ENCODE measurements at places on chromosomes 16 and 17.

GRCh38 chr17:45003877-45004276 lies 35.8 kb upstream of the C1QL1 start:
- no peak for DNase-seq

DNA sequence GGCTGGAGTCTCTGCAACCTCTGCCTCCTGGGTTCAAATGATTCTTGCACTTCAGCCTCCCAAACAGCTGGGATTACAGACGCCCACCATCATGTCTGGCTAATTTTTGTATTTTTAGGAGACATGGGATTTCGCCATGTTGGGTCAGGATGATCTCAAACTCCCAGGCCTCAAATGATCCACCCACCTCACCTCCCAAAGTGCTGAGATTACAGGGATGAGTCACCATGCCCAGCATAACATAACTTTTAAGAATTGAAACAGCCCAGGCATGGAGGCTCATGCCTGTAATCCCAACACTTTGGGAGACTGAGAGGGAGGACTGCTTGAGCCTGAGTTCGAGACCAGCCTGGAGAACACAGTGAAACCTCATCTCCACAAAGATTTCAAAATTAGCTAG lies 2.5 kb downstream of the RSL1D1 start:
- no peak for DNase-seq

DNA sequence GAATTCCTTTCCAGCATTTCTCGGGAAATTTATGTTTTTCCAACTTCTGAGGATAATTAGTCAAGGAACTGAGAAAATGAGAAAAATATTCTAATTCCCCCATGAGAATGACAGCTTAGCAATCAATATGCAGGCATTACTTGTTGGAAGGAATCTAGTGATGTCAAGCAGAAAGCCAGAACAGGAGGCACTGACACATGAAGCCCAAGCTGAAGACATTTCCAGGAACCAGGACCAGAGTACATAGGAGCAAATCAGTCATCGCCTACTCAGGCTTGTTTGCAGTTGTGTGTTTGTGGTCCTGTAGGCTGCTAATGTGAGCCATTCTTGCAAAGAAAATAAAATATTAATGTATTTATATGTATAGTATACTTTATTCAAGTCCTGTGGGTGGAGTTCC lies 89.7 kb downstream of the SALL1 start:
- DNase-seq, result no peak

DNA sequence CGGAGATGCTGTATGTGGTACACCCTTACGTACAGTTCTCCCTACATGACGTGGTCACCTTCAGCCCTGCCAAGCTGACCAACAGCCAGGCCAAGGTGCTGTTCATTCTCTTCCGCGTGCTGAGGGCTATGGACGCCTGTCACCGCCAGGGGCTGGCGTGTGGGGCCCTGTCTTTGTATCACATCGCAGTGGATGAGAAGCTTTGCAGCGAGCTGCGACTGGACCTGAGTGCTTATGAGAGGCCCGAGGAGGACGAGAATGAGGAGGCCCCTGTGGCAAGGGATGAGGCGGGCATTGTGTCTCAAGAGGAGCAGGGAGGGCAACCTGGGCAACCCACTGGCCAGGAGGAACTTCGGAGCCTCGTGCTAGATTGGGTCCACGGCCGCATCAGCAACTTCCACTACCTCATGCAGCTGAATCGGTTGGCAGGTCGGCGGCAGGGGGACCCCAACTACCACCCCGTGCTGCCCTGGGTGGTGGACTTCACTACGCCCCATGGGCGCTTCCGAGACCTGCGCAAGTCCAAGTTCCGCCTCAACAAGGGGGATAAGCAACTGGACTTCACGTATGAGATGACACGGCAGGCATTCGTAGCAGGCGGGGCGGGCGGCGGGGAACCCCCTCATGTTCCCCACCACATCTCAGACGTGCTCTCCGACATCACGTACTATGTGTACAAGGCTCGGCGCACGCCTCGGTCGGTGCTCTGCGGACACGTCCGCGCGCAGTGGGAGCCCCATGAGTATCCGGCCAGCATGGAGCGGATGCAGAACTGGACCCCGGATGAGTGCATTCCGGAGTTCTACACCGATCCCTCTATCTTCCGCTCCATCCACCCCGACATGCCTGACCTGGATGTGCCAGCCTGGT lies 1.4 kb downstream of the WDR81 start:
- DNase-seq, result no peak

- no peak for DNase-seq
Measured at GRCh38 chr17:79046916-79047280, 22.9 kb downstream of the C1QTNF1 start.

GRCh38 chr16:27954191-27954590 lies 109.3 kb downstream of the GSG1L start:
- DNase-seq, result no peak

DNA sequence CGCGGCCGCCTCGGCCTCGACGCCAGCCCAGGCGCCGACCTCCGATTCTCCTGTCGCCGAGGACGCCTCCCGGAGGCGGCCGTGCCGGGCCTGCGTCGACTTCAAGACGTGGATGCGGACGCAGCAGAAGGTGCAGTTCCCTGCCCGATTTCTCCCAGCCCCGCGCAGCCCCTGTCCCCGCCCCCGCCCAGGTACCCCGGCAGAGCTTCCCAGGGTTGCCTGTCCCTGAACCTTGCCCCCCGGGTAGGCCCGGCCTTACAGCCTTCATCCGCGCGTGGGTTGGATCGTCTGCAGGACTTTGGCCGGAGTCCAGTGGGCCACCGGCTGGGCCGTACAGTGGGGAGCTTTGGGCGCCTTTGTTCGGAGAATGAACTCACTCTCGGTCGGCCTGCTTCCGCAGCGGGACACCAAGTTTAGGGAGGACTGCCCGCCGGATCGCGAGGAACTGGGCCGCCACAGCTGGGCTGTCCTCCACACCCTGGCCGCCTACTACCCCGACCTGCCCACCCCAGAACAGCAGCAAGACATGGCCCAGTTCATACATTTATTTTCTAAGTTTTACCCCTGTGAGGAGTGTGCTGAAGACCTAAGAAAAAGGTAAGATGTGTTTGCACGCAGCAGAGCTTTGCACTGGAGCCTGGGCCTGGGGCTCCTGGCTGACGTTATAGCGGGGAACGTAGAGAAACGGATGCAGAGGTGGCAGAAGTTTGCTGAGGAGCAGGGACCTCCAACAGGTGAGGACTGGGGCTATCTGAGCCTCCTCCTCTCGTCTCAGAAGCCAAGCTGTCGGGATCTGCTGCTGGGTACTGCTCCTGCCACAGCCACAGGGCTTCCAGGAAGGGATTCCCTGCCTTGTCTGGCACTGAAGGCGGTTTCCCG lies 593 bp downstream of the GFER start:
- no peak for DNase-seq

DNA sequence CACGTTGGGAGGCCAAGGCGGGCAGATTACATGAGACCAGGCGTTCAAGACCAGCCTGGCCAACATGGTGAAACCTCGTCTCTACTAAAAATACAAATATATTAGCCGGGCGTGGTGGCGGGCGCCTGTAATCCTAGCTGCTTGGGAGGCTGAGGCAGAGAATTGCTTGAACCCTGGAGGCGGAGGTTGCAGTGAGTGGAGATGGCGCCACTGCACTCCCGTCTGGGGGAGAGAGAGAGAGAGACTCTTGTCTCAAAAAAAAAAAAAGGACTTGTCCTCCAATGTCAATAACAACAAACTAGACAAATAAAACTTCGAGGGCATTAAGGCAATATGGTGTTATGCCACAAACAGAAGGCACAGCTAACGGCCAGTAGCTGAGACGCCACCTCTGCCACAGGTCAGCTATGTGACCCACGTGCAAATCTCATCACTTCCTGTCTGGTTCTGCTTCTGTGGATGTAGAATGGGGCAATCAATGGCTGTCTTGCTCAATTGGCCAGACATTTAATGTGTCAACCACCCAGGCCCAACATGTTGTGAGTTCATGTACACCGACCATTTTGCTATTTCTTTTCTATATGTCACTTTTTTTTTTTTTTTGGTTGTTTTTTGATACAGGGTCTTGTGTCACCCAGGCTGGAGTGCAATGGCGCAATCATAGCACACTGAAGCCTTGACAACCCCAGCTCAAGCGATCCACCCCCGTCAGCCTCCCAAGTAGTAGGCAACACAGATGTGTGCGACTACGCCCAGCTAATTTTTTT lies 834 bp upstream of the TXNDC11 start:
- DNase-seq, result no peak

DNA sequence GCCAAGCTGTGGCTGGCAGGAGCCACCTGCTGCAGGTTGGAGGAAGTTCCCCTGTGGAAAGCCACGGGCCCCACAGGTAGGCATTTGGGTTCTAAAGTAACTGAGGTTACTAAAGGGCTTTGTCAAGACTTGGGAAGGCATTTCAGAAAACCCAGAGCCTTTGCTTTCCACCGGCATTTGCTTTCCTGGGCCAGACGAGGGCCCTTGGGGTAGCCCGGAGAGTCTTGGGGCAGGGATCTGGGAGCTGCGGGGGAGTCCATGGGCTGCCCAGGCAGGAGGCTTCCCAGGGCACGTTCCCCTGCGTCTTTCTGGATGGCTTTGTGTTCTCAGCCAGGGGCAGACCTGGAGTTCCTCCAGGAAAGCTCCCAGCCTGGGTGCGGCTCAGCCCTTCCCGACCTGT lies 43.5 kb downstream of the JPH3 start:
- DNase-seq, result no peak

GRCh38 chr16:70752426-70752825 lies 48.5 kb downstream of the VAC14 start:
- DNase-seq, result no peak

DNA sequence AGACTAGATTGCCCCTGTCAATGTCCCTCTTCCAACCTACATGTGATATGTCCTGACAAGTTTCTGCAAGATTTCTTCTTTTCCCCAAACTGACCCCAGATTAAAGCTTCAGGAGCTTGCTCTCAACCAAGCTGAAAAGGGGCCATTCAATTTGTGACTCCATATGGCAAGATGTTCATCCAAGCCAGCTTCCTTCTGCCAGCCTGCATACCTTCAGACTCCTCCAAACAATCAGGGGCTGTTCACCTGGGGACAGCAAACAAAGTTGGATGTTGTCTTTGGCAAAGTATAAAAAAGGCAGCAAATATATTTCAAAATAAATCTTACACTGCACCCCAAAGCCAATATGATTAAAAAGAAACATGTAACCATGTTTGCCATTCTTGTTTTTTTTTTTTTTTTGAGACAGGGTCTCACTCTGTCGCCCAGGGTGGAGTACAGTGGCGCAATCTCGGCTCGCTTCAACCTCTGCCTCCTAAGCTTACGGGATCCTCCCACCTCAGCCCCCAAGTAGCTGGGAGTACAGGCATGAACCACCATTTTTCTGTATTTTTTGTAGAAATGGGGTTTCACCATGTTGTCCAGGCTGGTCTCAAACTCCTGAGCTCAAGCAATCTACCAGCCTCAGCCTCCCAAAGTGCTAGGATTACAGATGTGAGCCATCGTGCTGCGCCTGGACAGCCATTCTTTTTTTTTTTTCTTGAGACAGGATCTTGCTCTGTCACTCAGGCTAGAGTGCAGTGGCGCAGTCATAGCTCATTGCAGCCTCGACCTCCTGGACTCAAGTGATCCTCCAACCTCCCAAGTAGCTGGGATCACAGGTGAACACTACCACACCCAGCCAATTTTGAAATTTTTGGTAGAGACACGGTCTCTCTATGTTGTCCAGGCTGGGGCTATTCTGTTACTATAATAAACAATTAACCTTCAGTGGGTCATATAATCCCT lies 50.0 kb upstream of the AKAP1 start:
- DNase-seq, result no peak

GRCh38 chr16:83813823-83814658 lies 6.3 kb downstream of the HSBP1 start:
- DNase-seq, result no peak

GRCh38 chr17:55722016-55722736 lies 488 bp downstream of the TMEM100 start:
- no peak for DNase-seq

DNA sequence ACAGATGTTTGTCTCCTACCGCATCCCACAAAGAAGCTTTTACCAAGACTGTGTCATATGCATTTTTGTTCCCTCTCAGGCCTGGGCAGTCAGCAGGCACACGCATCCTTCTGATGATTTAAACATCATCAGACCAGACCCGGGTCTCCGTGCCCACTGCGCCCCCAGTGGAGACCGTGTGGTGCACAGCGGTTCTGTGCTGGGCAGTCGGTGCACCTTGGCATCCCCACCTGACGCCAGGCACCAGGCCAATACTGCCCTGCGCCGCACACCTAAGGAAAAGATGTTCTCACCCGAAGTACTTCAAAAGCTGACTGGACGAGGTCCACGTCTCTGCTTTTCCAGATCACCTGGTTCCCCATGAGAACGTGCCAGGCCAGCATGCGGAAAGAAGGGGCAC lies 10.6 kb upstream of the PLD6 start:
- DNase-seq, result no peak

DNA sequence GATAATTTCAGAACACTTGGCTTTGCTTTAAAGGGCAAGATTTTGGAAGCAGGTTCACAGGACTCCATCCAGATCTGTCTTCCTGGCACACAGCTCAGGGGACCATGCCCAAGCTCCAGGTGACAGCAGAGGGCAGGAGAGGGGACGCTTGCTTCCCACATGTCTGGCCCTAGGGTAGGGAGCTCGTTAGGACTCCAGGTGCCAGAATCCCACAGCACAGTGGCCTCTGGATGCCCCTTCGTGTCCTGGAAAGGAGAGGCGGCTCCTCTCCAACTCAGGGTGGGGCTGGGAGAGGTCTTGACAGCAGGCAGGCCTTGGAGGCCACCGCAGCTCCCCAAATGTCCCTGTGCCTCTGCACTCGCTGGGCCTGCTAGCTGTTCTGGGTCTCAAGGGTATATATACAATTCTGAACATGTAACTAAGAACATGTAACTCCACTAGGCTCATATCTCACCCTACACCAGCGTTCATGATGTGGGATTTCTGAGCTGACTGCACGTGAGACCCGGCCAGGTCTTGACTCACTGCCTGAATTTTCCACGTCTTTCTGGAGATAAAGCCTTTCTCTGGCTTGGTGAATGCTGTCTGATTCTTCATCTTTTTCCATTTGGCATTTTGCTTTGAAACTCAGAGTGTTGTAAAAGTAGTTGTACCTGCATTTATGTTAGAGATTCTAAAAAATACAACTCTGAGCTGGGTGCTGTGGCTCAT lies 52.8 kb downstream of the MARCHF10 start:
- DNase-seq, result no peak

GRCh38 chr17:6366221-6366666 lies 68.7 kb downstream of the AIPL1 start:
- DNase-seq, result peak; percentile 92

DNA sequence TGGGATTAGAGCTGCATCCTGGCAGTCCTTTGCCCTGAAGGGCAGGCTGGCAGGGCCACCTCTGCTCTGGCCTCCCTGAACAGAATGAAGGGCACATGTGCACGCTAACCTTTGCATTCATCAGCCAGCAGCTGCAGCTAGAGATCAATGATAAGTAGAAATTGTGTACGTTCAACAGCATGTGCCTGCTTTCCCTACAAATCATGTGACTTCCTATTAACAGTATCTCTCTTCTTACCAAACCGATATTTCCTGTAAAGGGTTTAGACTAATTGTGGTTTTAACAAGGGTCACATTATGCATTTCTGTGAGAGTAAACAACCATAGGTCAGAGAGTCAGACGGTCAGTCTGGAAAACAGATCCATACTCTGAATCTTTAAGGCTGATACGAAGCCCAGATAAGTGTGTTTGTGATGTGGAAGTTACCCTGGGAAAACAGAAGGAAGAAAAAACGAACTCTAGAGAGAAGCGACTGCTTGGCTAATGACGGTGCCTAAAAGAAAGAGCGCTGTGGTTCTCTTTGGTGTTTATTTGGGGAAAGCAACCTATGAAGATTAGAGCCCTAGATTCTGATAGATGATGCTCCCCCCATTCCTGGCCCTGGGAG lies 219.4 kb downstream of the MAF start:
- DNase-seq, result no peak
